GM12892 (cell line): ENCODE measurements at places on chromosomes 5 and 9.

DNA sequence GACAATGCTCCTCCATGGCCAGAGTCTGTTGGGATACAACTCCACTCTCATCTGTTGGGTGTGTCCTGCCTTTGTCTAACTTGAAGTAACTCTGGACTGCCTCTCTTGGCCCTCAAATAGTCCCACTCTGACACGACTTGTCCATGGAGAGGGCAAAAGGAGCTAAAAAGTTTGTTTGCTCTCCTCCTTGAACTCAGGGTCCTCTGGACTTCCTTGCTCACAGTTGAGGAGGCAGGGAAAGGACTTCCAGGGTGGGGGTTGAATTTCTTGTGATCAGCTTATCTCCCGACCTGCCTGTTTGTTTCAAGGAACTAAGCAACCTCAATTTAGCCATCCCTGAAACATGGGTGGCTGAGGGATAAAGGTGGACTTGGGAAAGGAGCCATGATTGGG, 11.7 kb downstream of the DNAJB5 start:
- no peak for DNase-seq

DNA sequence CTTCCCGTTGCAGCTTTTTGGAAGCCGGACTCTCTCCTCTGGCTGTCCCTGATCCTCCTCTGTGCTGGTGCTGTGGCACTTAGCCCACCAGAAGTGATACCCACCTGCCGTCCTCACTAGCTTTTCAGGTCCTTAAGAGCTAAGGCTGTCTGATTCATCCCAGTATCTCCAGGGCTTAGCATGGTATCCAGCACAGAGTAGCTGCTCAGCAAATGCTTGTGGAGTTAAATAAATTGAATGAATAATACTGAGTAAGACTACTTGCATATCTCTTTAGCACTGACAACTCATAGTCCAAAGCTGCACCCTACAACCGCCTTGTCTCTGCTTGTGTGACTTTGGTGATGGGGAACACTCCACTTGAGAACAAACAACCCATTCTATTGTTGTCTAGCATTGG, 7.7 kb upstream of the XPA start:
- DNase-seq: no peak

DNA sequence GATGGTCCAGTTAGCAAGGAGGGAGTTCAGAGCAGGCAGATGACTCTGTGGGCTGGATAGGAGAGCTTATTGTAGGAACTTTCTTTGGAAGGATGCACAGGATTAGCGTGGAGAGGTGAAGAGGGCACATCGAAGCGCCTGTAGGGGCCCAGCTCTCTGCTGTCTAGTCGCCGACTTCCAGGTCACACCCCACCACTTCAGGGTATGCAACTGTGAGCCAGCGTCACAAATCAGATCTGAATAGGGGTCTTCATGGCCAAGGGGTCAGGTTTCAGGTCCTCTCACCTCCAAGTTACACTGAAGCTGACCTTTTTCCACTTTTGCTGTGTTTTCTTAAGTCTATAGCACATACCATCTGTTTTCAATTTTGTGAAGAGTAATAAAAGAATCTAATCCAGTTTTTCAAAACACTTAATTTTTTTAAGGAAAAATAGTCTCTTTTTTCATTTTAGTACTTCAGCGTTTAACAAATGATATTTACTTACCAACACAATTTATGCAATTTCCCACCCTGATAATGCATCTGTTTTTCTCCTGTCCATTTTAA, 364.2 kb upstream of the CLINT1 start:
- DNase-seq: no peak

GRCh38 chr9:97842960-97843359, 10.1 kb upstream of the FOXE1 start:
- DNase-seq: no peak

DNA sequence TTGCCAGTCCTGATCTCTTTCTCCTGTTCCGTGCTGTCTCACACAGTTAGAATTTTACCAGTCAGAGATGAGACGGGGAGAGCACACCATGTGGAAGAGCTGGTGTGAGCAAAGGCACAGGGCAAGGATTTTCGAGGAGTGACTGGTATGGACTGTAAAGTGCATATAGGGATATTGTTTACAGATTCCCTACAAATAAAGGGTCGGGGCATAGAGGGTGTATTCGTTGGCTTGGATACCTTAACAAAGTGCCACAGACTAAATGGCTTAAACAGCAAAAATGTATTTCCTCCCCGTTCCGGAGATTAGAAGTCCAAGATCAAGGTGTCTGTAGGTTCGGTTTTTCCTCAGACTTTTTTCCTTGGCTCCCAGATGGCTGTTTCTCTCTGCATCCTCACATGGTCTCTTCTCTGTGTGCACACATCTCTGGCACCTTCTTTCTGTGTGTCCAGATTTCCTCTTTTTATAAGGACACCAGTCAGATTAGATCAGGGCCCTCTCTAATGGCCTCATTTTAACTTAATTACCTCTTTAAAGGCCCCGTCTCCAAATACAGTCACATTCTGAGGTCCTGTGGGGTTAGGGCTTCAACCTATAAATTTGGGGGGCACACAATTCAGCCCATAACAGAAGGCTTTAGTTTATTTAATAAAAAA, 23.4 kb downstream of the CYFIP2 start:
- no peak for DNase-seq

- no peak for DNase-seq
These were observed 18.4 kb upstream of the F2RL2 start for GRCh38 chr5:76641514-76642120.

- no peak for DNase-seq
These were observed 85.9 kb downstream of the SLC12A2 start for GRCh38 chr5:128169401-128170017.

GRCh38 chr5:1946122-1946677, 63.5 kb upstream of the IRX4 start:
- DNase-seq: no peak

DNA sequence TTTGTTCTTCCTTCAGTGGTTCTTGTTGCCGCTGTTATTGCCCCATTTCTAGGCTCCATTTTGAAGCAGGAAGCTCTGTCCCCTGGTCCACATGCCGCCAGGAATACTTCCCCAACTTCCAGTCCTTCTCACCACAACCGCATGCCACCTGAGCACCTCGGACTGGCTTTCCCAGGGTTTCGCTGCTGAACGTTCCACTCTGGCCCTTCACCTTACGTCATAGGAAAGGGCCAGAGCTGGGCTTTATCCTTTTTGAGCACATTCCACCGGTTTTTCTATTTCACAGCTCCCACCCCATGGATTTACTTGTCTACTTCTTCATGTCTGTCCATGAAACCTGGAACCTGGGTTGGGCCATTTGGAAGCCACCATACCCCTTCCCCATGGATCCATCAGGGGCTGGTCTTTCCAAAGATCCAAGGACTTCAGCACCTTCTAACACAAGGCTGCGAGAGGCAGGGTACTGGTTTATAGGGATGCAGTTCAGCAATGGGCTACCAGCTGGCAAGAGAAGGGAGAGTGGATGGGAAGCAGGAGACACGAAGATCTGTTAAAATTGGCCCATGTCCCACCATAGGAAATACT, 557.4 kb downstream of the BNC2 start:
- DNase-seq: no peak

DNA sequence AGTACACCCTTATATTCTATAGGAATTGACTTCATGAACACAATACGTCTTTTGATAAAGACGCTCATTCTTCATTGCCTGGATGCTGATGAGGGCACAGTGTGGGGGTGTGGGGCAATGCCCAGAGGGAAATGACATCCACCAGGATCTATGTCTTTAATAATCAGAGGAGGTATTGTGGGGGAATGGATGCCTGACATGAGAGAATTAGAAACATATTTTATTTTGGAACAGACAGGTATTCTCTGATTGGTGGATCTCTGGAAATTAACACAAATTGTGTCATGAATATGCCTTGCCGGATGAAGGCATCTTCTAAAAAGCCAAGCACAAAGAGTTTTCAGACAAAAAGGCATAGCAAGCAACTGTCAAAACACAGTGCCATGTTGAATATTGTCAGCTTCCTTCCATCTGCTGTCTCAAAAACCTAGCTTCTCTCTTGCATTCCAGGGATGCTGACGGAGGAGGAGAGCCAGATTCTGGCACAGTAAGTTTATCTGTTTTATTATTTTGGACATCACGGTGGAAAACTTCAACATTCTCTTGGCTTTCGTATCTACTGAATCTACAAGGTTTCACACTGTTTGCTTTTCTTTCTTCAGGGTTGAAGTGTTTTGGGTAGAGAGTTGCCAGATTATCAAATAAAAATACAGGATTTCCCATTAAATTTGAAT, 3.9 kb upstream of the C5orf58 start:
- no peak for DNase-seq

DNA sequence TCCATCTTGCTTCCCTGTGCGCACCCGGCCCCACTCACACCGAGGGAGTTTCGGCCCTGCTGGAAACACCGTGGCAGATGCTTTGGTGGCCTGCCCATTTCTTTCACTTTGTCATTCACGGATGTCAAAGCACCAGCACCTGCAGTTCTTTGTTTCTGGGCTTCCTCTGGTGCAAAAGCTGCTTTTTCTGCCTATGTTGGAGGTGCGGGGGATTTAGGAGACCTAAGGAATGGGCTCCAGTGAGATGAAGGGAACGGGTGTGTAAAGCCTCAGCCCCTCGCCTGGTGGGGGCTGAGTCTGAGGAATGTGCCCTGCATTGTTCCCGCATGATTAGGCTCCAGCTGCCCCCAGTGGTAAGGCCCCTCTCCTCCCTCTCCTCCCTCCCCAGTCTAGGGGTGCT, 62.3 kb downstream of the THBS4 start:
- no peak for DNase-seq

GRCh38 chr5:6458833-6459232, 10.2 kb downstream of the UBE2QL1 start:
- no peak for DNase-seq

- no peak for DNase-seq
These were observed 38.3 kb upstream of the SMAD5 start for GRCh38 chr5:136094189-136094912.

DNA sequence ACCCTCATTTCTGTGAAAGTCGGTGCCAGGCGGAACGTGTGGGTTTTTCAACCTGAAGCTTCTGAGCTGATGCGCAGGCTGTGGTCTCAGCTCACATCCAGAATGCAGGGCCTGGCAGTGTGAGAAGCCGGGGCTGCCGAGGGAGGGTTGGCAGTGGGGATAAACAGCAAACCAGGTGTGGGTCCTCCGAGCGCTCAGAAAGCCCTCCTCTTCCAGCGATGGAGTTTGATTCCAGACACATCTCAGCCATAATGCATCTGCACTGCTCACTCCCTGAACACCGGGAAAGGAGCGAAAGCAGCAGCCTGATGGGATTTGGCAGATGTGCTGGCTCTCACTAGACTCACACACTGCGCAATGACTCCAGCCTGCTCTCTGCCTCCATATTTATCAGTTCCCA, 280.1 kb downstream of the HSPA4 start:
- DNase-seq: no peak

DNA sequence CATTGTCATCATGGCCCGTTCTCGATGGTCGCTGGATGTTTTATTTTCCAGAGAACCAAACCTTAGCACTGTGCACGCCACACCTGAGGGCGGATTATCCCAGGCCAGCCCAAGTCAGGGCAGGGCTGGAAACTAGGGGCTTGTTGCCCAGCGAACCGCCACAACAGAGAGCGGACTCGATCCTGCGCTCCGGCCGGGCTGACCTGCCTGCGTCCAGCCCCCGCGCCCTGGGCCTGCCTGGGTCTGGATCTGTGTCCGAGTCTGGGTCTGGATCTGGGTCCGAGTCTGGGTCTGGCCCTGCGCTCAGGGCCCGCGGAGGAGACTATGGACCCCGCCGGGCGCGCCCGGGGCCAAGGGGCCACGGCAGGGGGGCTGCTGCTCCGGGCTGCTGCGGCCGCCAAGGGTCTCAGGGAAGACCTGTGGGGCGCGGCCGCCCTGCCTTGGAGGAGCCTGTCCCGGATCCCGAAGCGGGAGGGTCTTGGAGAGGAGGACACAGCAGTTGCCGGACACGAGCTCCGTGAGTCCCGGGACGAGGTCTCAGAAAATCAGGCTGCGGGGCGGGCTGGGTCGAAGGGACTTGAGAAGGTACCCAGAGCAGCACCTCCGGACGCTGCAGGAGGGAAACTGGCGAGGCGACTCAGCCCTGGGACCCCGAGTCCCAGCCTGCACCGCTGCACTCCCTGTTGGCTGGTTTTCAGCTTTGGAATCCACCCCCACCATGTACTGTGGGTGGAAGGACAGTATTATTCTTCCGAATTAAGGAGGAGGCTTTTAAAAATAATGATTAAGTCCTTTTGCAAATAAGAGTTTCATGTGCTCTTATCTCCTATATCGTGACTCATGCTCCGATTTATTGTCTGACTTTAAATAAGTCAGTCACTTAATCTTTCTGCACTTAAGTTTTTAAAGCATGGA, at the start of gene ANKDD1B:
Gene ANKDD1B (plus strand): TSS at position 143 of the 915 bp plus-strand sequence. CDS start 182 bp downstream, at position 325.
- DNase-seq: peak; percentile 31

DNA sequence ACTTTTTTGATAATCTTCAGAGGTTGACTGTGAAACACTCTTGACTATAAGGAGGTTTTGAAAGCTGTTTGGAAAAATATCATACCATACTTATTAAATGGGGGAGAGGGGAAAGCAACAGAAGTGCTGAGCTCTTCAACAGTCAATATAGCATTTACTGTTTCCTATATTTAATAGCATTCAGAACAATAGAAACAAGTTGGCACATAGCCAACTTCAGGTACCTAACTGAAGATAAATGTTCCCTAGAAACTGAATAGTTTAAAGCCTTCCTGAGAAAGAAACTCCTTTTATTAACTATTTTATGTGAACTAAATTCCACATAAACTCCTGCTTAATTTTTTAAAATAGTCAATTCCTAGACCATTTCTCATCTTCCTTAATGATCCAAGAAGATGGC, 26.3 kb downstream of the SLC31A1 start:
- no peak for DNase-seq

GRCh38 chr5:93164690-93165089, 416.3 kb downstream of the NR2F1-AS1 start:
- DNase-seq: no peak

DNA sequence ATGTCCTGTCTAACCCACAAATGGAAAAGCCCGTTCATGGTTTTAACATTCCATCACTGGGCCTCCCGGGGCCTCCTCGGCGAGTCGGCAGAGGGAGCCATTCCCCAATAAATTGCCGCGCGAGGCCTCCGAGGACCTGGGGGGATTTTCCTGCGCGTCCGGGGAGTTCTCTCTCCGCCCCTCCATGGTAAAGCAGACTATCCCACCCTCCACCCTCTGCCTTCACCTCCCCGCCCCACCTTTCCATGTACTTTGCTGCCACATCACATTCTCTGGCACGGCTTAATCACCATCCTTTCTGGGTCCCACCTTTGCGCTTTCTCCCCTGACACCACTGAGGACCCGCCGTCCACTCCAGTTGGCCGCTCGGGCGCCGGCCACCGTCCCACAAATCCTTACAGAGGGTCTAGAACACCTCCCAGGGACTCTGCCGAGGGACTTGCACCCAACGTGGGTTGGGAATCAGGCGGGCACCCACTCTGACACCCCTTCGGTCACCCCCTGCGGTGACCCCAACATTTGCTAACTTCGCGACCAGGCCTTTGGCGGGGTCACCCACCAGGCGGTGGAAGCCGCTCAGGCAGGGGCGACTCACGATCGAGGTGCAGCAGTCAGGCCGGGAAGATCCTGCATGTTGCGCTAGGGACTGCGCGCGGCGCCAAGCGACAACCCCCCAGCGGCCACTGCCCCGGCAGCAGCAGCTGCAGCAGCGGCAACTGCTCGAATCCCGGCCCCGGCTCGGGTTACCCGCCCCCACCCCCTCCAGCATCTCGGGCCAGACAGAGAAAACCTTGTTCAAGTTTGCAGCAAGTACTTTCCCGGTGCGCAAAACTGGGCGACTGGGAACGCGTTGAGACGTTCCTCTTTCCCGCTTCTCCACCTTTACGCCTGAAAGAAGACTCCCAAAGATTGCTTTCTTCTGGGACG, at the start of gene MEGF10:
Gene MEGF10 (plus strand): TSS at position 778 of the 927 bp plus-strand sequence. CDS start 40,513 bp downstream, outside the sequence.
- DNase-seq: peak; percentile 28

GRCh38 chr9:1870915-1871314, 144.2 kb upstream of the SMARCA2 start:
- DNase-seq: no peak
